Activated T-helper 1 cell treated with anti-CD3 and anti-CD28 coated beads, Interleukin-12 subunit alpha, Interleukin-12 subunit beta, Interleukin-2, Interleukin-4 antibody, amounts not matched to agents 30 ng/mL and 10 ng/mL and 1 ng/mL, durations not matched to agents 14 hours and 24 hours and 36 hours (primary cell): ENCODE measurements at places on chromosomes 2 and 18.

DNA sequence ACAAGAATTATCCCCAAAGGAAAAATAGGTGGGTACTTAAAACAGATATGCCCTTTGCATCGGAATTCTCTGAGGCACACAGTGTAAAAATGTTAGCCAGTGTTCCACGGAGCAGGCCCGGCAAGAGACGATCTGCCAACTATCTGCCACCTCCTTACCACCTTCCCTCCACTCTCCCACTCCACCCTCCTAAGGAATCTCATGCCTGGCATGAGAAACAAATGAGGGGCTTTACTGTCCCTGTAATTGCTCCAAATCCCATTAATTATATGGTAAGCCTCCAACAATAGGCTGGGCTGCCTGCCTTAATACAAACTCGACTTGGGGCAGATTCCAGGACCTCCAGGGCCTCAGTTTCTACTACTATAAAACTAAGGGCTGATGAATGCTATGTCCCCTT is 102.3 kb downstream of the ZBTB7C start:
- no peak for DNase-seq

DNA sequence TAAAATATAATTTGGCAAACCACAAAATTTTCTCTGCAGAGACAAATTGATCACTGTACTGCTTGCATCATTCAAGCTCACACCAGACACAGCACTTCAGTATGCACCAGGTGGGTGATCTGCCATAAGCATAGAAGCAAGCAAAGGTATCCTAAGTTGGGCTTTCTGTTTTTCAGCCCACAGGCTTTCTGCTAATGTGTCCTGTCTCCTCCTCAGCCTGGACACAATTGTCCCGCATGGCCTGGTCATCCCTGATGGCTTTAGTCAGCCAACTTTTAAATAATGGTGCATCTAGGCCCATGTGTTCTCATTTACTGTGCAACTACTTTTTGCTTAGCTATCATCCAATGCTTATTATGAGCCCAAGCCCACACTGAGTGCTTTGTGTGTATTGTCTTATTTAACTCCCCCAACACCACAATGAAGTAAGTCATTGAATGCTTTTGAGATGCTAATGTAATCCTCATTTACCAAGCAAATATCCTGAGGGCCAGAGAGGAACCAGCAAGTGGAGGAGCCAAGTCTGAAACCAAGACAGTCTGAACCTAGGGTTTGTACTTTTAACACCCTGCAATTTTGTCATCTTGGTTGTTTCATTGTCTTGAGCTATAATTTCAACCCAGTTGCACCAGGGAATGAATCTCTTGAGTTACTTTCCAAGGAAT is 111.2 kb upstream of the SETBP1 start:
- no peak for DNase-seq

- no peak for DNase-seq
Observed at GRCh38 chr2:109128616-109129355, at the start of gene SH3RF3. TSS of gene SH3RF3 (plus strand) at chr2:109129205.

DNA sequence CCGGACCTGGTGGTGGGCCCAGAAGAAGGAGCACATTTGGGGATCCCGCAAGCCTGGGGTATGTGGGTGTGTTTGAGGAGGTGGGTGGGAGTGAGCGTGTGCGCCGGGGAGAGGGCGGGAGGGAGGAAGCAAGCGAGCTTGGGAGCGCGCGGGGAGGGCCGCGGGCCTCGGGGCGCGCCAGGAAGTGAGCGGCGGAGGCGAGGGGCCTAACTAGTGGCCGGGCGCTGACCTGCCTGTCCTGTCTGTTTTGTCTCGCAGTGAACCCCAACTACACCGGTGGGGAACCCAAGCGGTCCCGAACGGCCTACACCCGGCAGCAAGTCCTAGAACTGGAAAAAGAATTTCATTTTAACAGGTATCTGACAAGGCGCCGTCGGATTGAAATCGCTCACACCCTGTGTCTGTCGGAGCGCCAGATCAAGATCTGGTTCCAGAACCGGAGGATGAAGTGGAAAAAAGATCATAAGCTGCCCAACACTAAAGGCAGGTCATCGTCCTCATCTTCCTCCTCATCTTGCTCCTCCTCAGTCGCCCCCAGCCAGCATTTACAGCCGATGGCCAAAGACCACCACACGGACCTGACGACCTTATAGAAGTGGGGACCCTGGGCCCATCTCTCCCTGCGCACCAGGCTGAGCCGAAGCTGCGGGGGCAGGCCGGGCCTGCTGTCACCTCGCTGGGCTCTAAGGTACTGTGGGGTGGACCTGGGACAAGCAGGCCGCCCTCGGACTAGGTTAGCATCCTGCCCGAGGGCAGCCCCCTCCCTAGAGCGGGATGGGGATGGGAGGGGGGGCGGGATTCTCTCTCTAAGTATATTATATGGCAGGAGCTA is 1.2 kb downstream of the HOXD4 start:
- no peak for DNase-seq

DNA sequence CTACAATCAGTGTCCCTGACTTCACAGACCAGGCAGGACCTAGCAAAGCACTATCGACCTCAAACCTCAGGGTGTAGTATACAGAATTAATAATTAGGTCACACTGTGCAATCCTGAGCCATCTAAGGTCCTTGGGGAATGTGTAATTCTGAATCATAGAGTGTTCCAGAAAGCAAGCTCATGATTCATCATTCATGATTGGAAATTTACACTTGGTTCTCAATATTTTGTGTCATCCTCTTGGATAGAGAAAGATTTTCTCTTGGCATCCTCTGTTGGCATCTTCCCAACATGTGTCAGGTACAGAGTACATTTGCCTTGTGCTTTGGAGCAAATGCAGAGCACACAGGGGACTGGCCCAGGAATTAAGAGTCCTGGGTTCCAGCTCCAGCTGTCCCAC is 245.0 kb upstream of the NT5C1B start:
- no peak for DNase-seq

DNA sequence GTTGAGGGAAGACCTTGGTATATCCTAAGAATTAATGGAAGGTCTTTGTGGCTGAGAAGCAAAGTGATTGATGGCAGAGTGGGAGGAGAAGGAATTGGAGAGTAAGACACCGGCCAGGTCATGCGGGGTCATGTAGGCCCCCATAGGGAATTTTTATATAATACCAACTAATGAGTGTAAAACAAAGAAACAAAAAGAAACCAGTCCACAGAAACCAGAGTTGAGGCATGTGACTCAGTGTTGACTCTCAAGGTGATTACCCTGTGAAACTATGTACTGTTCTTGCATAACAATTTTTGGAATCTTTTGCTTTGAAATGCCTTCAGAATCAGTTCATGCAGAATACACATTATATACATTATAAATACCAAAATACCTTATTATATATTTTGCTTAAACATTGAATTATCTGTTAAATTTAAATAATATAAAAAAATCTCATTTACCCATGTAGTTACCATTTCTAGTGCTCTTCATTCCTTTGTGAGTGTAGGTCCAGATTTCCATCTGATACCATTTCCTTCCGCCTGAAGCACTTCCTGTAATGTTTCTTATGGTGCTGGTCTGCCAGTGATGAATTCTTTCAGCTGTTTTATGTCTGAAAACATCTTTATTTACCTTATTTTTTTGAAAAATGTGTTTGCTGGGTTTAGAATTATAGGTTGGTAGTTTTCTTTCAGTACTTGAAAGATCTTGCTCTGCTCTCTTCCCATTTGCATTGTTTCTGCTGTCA is 8.6 kb downstream of the CLIP4 start:
- no peak for DNase-seq

DNA sequence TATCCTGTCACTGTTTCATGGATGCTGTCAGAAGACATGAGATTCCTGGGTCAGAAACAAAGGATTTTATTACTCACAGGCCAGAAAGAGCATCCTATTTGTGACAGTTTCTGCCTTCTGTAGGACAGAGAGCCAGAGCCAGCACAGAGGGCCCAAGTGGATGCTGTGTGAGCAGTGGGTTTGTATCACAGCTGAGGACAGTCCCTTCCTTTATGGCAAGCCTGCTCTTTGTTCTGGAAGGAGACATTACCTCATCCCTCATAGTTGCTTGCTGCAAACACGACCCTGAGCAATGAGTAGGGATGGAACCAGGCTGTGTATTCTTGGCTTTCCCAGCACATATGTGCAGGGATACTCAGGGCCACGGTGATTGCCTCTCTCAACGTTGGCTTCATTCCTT is 41.6 kb downstream of the ARHGEF4 start:
- no peak for DNase-seq

- DNase-seq, result no peak
Observed at GRCh38 chr18:13745696-13746095, 19.2 kb downstream of the RNMT start.

DNA sequence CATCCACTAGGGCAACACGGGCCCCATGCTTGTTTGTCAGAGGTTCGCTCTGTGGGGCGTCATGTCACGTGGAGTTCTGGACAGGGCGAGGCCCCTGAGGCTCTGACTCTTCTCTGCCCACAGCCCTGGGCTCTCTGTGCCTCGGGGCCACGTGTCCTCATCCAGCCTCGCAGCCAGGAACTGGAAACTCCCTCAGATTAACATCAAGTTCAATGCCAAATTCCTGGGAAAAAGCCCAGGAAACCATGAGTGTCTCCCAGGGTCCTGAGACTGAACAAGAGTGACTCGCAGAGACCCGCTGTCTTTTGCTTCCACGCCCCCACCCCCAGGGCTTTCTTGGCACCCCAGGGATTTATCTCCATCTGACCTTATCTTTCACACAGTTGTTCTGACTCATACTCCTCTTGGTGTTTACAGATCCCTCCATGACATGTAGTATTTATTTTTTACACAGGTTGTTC is 174.0 kb upstream of the PIEZO2 start:
- DNase-seq, result no peak

GRCh38 chr2:122421775-122422174 is 666.3 kb downstream of the TSN start:
- no peak for DNase-seq

- DNase-seq, result no peak
Observed at GRCh38 chr2:24400207-24400907, 40.0 kb upstream of the ITSN2 start.

- no peak for DNase-seq
Observed at GRCh38 chr2:24816884-24817283, 23.7 kb downstream of the CENPO start.

DNA sequence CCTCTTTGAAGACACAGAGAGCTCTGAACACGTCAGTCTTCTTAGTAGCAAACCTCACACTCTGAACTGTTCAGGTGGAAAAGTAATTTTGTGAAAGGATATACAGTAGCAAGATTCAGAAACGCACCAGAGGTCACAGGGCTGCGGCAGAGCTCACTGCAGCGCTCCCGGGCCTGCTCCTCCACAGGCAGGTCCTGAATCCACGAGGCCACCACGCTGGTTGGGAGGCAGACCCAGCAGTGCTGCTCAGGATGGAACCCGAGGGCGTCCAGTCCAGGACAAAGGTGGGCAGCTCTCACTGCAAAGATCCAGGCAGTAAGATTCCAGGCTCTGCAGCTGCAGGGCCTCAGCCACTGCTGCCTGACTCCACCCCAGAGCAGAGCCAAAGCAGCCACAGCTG is 576.2 kb upstream of the SALL3 start:
- DNase-seq, result no peak

DNA sequence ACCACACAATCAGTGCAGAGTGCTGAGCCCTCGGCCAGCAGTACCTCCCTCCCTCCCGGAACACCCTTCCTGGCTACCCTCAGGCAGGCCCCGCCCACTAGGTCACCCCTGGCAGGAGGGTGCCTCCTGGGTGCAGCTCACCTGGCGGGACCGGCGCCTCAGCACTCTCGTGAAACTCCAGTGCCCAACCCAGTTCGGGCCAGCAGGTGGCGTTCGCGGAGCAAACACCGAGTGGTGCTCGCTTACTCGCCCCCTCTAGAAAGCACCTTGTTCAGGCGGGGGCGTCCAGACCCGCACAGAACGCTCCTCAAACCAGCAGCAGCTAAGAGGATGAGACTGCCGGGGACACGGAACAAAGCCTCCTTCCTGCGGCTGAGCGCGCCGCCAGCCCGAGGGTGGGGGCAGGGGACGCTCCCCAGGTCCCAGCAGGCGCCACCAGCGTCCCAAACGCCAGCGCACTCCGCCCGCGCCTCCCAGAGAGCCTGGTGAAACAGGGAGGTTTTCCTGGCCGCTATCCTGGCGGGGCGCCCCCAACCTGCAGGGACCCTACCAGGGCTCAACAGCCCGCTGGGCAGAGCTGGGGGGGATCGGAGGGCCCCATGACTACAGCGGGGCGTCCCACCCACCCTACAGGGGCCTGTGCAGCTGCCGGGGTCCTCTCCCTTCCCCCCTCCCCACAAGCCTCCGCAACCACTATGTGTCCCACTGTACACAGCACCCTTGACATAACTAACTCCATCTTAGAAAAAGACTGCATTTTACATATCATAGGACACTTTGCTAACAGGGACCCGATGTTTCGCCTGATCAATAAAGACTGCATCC is 44.7 kb downstream of the MRPS5 start:
- DNase-seq, result peak; percentile 89

GRCh38 chr18:36469461-36469860 is 171.9 kb downstream of the FHOD3 start:
- no peak for DNase-seq

DNA sequence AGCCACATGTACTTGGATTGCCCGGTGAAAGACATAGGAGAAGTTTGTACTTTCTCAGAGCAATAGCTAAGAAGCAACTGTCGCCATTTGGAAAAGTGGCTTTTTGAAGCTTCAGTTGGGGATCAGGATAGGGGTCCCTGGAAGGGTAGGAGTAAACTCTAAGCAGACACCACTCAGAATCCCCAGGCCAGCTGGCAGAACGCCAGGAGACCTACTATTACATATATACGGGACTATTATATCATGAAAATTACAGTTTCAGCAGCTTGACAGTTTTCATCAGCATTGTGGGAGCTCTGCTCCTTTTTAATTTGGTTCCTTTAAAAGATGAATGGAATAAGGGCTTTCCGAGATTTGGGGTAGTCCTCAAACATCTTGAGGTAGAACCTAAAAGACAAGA is 54.9 kb downstream of the SRD5A2 start:
- no peak for DNase-seq

GRCh38 chr2:205930209-205930608 is 155.8 kb downstream of the INO80D start:
- DNase-seq, result no peak

GRCh38 chr2:12396699-12397098 is 320.0 kb upstream of the TRIB2 start:
- DNase-seq, result no peak

- no peak for DNase-seq
Observed at GRCh38 chr18:26943906-26944305, 78.4 kb upstream of the AQP4 start.

- no peak for DNase-seq
Observed at GRCh38 chr2:112230371-112230770, 24.5 kb downstream of the ZC3H8 start.

DNA sequence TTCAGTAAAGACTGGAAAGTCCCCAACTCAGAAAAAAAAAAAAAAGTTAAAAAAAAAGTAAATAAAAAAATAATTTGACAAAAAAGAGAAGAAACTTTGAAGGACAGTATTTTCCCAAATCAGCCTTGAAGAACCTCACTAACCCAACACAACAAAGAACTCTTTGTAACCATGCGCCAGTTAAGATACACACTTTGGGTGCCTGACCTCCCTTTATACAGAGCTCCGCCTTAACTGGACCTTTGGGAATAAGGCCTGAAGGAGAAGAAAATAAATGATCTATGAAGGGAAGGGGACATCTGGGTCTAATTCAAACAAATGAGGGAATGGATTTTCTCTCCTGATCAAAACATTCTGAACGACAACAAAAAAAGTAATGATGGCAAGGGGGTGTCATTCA is 2.2 kb upstream of the GFPT1 start:
- no peak for DNase-seq

GRCh38 chr2:190663348-190663747 is 14.5 kb downstream of the NAB1 start:
- DNase-seq, result no peak
